Muscle of leg (tissue), 16 donors: ENCODE measurements at places on chromosomes 1 and 21. TPM values are rescaled to one million over a fixed set of nuclear protein-coding genes. Genes with fewer than 3 reads are reported as not detected.
A peak's percentile ranks its signal among the peaks of the same experiment; 100 is the strongest.

GRCh38 chr1:243638186-243638585 is 211.9 kb downstream of the AKT3 start:
- DNase-seq = no peak

DNA sequence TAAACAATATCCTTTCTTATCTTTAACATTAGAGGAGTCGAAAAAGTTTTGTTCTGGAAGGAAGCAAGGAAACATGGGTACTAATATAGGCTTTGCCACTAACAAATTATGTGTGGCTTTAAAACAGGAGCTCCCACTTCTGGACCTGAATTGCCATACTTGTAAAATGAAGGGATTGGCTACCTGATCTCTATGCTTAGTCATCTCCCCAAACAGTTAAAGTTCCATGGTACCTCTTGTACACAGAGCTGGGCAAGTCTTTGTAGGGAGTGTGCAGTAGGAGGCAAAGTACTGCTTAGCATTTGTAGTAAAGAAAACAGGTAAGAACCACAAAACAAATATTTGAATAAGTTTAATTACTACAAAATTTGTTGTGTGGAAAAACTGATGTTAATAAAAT is 81.3 kb downstream of the MAST2 start:
- no peak for DNase-seq

DNA sequence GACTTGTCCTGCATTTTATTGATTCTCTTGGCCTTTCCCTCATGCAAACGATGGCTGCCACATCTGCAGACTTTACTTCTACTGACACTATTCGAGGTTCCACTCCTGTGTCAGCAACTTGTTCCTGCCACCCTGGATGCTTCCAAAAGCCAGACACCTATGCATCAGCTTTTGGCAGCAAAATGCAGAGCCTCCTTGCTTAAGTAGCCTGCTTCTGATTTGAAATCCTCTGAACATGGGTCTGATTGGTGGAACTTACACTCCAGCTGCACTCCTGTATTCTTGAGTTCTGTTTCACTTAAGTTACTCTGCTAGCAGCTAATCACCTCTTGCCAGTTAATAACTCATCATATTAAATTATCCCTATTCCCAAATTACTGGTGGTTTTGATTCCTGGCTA is 152.1 kb upstream of the FMN2 start:
- DNase-seq = no peak

- DNase-seq = no peak
Measured at GRCh38 chr1:13808729-13809131, 108.7 kb downstream of the PRDM2 start.

- DNase-seq = peak; percentile 95
Measured at GRCh38 chr1:68232289-68233148, at the start of gene WLS. TSS of gene WLS (minus strand) at chr1:68232523. CDS start at chr1:68232299, 224 bp downstream.

DNA sequence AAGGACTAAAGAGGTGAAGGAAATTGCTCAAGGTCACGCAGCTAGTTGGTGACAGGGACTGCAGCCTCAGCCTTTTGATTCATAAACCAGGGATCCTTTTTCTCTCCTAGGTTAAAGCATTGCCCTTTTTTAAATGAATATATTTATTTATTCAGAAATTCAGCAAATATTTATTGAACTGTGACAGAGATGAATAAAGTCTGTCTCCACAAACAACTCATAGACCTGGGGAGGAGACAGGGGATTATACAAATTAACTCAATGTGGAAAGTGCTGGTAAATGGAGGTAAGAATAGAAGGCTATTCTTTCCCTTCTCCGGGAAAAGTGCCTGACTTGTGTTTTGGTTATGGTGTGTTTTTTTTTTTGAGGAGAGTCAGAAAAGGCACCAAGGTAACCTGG is 110.7 kb downstream of the ROR1 start:
- no peak for DNase-seq

AZIN2 gene
- total RNA-seq = 5.3 TPM

RAD54L gene
- total RNA-seq = 2.8 TPM

DNA sequence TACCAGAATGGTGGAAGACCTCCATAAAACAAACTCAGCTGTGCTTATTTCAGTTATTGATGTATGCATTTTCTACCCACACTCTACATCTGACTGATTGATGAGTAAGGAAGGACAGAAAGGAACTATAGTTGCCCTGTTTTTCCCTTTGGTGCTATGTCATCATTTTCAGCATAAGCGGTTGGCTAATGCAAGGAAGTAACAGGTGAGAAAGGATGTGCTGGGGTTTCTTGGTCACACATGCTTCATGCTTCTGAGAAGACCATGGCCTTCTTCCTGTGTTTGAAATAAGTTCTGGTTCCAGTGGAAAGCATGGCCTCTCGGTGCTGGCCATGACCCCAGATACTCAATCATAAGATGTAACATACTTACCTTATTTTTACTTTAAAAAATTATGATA is 541.2 kb downstream of the PTPRU start:
- DNase-seq = no peak

- peak; percentile 26 for DNase-seq
Measured at GRCh38 chr1:26724118-26724517, 28.3 kb downstream of the ARID1A start.

GRCh38 chr1:60797351-60797750 is 285.0 kb upstream of the NFIA start:
- DNase-seq = peak; percentile 95

- DNase-seq = no peak
Measured at GRCh38 chr1:111099289-111099688, 40.6 kb downstream of the DRAM2 start.

- DNase-seq = no peak
Measured at GRCh38 chr1:164765557-164765956, 206.6 kb downstream of the PBX1 start.

SPRR1B gene
- not detected for total RNA-seq

- DNase-seq = no peak
Measured at GRCh38 chr1:14143777-14144176, 443.8 kb downstream of the PRDM2 start.

GRCh38 chr1:216630532-216630931 is 92.7 kb downstream of the ESRRG start:
- DNase-seq = no peak

DNA sequence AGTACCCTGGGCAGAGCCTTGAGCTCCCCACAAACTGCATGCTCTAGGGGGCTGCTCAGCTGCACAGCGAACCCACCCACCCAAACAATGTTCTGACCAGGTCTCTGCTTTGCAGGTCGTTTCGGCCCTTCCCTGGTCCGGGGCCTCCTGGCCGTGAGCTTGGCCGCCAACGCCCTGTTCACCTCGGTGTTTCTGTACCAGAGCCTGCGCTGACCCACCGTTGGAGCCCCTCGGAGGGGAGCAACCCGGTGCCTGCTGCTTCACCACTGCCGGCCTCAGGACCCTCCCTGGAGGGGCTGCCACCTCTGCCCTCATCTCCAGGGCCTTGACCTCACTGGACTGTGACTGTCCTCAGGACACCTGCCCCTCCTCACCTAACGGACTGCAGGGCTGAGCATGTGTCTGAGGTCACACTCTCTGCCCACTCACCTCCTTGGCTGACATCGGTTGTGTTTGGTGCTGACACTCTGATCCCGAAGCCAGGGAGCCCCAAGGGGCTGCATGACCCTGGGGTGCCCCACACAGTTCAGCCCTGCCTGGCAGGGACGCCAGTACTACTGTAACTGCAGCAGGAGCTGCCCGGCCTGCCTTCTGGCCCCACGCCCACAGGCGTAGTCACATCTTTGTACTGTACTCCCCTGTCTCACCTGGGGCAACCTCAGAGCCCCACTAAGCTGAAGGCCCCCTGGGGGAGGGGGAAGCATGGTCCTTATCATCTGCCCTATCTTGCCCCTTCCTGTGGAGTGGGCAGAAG is 24.3 kb downstream of the TMEM201 start:
- DNase-seq = no peak

DNA sequence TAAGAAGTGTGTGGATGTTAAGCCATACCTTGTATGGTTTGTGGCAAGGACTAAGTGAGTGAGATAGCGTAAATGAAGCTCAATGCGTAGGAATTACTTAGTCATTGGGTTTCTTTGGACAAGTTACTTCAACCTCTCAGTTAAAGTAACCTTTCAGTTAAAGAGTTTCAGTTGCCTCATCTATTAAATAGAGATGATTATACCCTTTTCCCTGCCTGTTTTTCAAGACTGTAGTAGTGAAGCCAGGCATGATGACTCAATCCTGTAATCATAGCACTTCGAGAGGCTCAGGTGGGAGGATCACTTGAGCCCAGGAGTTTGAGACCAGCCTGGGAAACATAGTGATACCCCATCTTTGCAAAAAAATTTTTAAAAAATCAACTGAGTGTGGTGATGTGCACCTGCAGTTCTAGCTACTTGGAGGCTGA is 6.3 kb downstream of the ZMPSTE24 start:
- DNase-seq = no peak

DNA sequence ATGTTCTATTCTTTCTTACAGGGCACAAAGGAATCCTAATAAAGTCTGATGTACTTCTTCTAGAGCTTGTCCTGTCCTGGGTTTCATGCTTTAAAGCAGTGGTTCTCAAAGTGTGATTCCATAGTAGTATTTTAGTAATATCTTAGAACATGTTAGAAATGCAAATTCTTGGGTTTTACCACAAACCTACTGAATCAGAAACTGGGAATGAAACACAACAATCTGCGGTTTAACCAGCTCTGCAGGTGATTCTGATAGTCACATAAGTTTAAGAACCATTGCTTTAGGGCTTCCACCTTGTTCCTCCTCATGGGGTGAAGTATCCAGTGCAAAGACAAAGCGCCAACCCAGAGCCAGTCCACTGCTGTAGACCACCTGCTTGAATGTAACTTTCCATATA is 41.1 kb downstream of the NGF start:
- DNase-seq = no peak

- DNase-seq = no peak
Measured at GRCh38 chr1:14774225-14774624, 175.7 kb downstream of the KAZN start.

- peak; percentile 16 for DNase-seq
Measured at GRCh38 chr1:226943156-226943555, 3.1 kb downstream of the COQ8A start.

- DNase-seq = no peak
Measured at GRCh38 chr1:30882678-30883388, 25.7 kb downstream of the SDC3 start.

CD84 gene
- 2.0 TPM for total RNA-seq

GRCh38 chr1:24373710-24374109 is 39.9 kb downstream of the STPG1 start:
- DNase-seq = no peak

- DNase-seq = peak; percentile 53
Measured at GRCh38 chr1:155064111-155064831, 731 bp downstream of the EFNA4 start.

DNA sequence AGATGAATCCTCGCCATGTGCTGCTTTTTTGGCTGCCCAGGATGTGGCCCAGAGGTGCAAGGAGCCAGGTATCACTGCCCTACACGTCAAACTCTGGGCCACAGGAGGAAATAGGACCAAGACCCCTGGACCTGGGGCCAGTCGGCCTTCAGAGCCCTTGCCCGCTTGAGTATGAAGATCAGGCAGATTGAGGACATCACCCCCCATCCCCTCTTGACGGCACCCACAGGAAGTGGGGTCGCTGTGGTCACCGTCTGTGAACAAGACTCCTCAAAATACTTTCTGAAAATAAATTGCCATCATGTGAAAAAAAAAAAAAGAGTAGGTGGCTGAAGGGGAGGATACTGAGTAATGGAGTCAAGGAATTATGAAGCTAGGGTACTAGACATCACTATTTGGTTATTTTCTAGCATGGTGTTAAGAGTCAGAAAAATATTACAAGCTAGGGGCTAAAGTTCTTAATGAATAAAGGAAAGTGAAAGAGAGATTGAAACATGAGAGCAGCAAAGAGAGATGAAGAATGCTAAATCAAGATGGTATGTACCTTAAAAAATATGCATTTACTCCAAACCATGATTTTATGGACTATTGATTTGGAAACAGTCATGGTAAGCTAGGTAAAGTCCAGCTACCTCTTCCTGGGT is 84.9 kb downstream of the CLEC20A start:
- no peak for DNase-seq

EDN2 gene
- 0.18 TPM for total RNA-seq

CRNN gene
- total RNA-seq = not detected

GRCh38 chr1:203437696-203438315 is 37.8 kb upstream of the PRELP start:
- DNase-seq = no peak

WLS gene
- 62.7 TPM for total RNA-seq

DNA sequence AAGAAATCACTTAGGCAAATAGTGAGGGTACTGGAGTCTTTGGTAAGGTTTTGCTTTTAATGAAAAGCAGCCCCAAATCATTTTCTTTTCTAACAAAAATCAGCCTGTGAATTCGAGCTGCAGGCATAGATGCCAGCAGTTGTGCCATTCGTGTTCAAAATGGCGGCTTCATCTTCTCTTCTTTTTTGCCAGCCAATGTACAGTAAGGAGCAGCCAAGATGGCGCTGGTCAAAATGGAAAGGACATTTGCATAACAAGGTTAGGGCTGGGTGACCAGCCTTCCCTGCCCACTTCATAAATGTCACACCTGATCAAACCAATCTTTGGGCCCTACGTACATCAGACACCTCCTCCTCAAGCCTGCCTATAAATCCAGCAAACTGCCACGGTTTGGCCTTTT is 100.2 kb upstream of the RGS1 start:
- no peak for DNase-seq

DNA sequence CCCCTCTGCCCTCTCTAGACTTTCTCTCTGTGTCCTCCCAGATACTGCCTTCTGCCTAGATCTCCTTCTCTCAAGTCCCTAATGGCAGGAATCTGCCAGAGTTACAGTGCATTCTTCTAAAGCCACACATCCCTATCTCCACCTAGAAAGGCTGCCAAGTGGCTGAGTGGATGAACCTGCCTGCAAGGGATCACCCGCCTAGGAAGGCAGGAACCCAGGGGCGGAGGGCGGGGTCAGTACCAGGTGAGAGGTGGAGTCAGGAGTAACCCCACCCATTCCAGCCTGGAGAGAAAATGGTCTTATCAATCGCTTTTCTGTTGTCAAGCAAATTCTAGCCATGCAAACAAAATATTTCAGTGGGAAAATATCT is 60.8 kb downstream of the BCAR3 start:
- no peak for DNase-seq

DNA sequence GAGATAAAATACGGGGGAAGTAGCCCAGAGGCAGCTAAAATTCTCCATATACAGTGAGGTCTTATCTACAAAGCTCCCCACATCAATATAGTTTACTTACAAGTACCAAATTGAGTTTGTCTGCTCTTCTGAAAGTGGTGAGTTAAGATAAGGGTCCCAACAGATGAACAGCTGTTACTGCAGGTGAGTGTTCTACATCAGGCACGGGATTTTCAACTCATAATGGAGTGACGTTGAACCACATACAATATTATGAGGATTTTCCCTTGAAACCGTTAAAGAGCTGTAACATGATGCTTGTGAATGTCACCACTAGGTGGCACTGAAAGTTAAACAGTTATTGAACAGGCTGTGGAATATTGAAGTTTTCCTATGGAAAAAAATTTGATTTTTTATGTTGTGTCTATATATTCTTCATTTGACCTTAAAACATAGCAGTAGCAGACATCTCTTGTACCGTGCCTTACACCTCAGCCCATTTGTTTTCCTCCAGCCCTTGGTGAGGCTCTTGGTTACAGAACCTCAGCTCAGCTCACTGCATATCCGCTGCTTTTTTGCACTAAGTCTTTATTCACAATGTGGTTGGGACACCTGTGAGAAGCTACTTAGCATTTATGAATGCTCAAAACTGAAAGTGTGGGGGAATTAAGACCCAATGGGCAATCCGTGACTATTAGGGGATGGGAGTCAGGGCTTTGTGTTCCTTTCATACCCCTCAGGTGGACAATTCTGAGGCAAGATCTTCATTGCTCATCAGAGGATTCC is 23.2 kb downstream of the CD1D start:
- DNase-seq = peak; percentile 80

GRCh38 chr21:42467140-42467983 is 28.7 kb downstream of the RSPH1 start:
- peak; percentile 48 for DNase-seq

- DNase-seq = no peak
Measured at GRCh38 chr1:186188004-186188539, 187.0 kb downstream of the TPR start.

PGLYRP4 gene
- total RNA-seq = not detected
